ENCODE measurements at places on chromosomes 3 and 15. TPM values are rescaled to one million over a fixed set of nuclear protein-coding genes. Genes with fewer than 3 reads are reported as not detected.

The GOLGA6A gene
- not detected for total RNA-seq

DNA sequence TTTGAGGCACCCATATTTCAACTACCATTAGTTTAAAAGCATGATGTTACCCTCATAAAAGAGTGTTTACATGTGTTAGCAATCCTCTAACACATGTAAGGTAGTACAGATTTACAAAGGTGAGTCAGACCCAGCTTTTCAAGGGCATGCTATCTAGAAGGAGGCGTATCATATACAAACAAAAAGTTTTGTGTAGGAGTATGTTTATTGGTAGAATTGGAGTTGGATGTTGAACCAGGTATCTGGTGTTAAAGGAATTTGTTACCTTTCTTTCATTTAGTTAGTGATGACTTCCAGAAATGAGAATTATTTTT, 2.4 kb downstream of the HACD3 start:
- DNase-seq: no peak

GRCh38 chr3:114356066-114356465, 62.2 kb downstream of the TIGIT start:
- no peak for DNase-seq

GRCh38 chr3:121834157-121834670, 646 bp downstream of the IQCB1 start:
- no peak for DNase-seq

GRCh38 chr3:61697301-61697700, 135.9 kb downstream of the PTPRG start:
- no peak for DNase-seq
